SW 1271 (cell line): ENCODE measurements at places on chromosomes 7 and 10.

DNA sequence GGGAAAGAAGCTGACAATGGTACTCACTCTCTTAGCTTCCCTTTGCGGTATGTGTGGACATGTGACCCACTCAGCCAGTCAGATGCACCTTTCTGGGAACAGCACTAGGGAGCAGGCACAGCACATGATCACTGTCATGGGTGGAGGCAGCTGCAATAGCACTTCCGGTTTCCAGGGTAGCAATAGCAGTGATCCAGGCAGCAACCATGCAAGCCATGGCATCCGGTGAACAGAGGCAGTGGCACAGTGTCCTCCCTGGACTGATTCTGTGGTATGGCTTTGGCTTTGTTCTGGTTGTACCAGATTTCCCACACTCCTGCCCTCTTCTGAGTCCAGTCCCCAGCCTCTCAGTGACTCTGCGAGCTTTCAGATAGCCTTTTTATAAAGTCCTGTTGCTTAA lies 86.8 kb upstream of the NAMPT start:
- DNase-seq = no peak

GRCh38 chr10:117350909-117351308 lies 24.3 kb downstream of the PDZD8 start:
- no peak for DNase-seq

DNA sequence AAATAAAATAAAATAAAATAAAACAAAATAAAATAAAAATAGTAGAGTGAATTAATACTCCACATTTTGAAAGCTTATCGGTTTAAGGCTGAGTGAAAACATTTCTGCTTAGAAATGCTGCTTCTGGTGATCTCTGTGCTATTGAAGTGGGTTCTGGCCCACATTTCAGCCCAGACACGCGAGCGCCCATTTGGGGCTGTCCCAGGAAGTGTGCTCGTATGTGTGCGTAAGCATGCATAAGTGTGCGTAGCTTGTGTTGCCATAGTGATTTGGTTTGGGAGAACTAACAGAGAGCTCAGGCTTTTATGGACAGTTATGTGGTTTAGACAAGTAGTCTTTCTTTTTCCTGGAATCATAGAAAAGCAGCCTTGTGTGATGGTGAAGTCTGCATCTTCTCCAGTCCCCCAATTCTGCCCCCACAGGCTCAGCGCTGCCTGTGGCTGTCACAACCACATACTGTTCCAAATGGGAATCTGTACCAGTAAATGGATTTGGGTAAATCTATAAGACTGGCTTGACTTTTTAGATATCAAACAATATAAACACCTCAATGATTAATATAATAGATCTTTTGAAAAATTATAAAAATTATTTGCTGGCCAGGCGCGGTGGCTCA lies 29.8 kb upstream of the PURB start:
- no peak for DNase-seq

DNA sequence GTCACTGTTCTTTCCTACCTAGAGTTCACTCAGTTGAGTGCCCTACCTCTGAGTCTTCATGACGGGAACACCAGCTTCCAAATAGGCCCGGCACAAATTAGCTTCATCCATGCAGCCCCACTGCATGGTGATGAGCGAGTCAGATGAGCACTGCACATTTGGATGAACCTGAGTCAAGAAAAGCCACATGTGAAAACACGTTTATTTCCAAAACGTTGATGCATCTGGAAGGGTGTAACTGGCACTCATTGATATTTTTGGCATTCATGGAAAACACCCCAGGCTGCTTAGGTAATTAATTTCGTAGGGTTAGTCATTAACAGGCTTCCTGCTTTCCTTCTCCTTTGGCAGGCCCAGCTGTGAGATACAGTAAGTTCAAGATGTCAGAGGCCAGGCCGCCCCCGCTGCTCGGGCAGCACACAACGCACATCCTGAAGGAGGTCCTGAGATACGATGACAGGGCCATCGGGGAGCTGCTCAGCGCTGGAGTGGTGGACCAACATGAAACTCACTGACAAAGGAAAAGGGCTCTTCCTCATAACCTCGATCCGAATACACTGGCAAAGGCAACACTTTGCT lies 725.2 kb downstream of the SUGCT start:
- DNase-seq = no peak

GRCh38 chr7:42211938-42212337 lies 25.1 kb downstream of the GLI3 start:
- DNase-seq = no peak

DNA sequence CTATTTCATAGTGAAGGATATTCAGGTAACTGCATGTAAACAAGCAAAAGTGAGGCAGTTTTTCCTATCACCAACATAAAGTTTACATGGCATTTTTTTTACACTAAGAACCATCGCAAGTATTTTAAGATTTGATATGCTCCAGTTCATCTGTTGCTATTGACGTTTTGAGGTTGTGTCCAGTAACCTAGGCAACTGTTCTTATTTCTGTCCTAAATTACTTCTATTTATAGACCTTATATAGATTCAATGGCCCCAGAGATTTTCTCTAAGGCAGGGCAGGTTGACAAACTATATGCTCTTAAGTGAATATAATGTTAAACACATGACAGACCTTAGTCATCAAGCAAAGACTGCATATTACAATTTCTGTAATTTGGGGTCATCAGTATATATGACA lies 830.2 kb upstream of the LRRTM3 start:
- no peak for DNase-seq

- no peak for DNase-seq
These were observed 236.1 kb downstream of the KIF20B start for GRCh38 chr10:89937494-89937893.

DNA sequence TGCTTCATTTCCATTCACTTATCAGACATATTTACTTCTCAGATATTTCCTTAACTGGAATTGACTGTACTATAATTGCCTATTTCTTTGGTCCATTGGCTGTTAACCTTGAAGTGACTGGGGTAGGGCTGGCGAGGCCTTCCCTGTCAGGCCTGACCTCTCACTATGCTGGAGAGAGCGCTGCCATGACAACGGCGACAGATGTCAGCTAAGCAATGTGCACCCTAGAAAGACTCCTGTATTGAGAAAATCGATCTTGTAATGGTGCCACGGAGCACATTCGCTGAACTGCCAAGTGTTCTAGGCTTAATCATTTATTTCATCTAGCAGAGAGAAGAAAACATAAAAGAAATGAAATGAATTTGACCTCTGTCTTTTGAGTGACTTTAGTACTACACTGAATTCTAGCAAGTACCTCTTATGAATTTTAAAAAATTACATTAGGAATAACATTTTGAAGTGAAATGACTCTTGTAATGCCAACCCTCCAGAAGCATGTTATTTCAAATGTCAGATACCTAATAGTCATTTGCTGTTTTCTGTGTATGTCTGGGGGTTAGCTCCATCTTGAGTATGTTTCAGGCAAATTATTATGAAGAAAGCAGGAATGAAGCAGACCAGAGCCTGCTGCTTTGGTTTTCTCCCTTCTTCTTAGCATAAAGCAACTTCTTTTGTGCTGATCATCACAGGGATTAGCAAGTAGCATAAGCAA lies 148.0 kb downstream of the SNX10 start:
- no peak for DNase-seq

DNA sequence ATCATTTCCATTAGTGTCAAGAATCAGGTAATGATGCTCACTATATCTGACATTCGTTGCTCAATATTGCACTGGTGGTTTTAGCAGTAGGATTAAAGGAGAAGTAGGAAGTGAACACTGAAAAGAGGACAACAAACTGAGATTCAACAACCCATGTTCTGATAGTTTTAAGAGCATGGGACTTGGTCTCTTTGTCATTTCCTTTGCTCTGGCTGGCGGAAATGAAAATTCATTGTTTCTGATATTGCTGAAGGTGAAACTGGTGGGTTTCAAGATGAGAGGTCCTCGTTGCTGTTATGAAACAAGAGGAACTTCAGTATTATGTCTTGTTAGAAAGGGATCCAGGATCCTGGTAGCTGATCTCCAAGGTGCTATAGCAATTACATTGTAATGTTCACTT lies 129.0 kb downstream of the DNAH11 start:
- no peak for DNase-seq

GRCh38 chr7:88664630-88665233 lies 94.8 kb upstream of the ZNF804B start:
- DNase-seq = peak; percentile 62

DNA sequence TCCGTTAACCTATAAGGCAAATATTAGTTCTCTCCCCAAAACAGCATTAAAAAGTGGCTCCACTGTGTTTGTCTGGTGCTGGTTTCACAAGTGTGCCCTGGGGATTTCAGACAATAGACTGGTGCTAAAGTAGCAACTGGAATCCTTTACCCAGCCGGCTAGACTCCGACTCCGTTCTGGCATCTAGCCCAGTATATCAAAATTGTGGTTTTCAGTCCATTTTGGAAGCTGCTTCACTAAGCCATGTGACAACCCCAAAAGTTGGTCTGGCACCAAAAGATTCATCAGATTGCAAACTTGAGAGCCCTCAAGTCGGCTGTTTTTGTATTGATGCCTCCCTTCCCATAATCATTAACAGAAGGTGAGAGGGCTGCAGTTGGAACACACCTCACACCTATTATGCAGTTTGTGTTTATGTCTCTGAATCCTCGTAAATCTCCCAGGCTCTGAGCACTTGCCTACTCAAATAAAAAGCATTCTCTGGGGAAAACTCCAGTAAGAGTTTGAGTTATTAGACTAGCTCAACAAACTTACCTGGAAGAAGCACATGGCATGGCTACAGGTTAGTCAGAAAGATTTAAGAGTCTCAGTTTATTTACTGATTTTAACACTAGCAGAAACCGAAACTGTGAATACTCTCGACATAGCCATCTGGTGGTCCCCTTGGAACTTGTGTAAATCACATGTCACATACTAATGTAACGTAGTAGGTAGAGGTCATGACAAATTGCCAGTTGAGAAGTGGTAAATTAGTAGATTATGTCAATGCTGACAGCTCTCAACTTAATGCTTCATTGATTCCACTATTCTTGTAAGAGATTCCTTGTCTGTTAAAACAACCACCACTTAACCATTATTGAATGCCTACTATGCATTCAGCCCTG lies 14.8 kb upstream of the WNT16 start:
- DNase-seq = no peak

- no peak for DNase-seq
These were observed 160.6 kb upstream of the ADO start for GRCh38 chr10:62643606-62644587.

- no peak for DNase-seq
These were observed 18.4 kb downstream of the FBXW4 start for GRCh38 chr10:101676565-101676964.

DNA sequence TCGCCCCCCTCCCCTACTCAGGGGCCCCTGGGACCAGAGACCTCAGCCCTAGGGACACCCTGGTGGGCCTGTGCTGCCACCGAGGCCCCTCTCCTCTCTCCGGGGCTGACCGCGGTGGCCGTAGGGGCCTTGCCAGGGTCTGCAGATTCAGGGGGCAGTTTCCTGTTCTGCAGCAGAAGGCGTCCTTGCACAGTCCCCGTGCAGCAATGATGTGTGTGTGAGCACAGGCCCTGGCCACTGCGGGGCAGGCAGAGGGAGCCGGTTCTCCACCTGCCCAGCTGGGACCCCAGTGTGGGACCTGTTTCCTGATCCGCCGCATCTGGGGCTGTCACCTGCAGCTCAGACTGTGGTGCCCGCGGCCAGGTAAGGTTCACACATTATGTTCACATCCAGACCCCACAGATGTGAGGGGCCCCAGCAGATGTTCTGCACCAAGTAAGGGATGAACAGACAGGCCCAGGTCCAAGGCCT lies 60.7 kb upstream of the DNAJB6 start:
- no peak for DNase-seq

GRCh38 chr10:91380873-91381256 lies 29.3 kb upstream of the HECTD2 start:
- no peak for DNase-seq

DNA sequence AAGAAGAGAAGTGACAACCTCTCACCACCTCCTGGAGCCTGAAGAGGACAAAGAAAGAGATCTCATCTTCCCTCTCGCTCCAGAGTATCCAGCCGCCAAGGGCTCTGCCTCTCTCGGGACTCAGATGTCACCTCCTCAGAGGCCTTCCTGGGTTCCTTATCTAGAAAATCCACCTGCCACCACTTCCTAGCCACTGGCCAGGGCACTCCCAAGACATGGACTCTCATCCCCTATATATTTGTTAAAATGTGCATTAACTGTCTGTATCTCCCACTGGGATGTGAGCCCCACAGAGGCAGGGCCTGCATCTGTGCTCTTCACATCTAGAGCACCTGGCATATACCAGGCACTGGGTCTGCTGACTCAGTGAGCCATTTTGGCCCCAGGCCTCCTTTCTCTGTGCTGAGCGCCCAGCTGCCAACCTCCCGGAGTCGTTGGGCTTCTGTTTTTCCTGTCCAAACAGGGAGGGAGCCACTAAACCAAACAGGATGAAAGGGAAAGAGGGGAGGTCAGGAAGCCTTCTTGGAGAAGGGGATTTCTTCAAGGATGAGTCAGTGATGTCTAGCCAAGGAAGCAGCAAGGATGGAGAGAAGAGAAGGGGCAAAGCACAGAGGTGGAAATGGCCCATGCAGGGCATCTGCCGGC lies 58.9 kb downstream of the KCNMA1 start:
- DNase-seq = peak; percentile 31

DNA sequence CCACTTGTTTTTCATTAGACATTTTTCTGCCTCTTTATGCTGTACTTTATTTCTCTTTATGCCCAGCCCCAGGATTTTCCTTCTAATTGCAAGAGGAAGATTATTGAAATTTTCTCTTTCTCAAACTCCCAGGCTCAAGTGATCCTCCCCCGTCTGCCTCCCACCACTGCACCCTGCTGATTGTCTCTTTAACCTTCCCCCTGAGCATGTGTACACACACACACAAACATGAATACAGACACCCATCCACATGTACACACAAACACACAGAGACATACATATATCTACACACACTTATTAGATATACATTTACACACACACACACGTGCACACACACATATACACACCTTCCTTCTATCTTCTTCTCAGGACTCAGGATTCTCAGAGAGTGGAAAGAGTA lies 37.3 kb upstream of the MAP3K8 start:
- no peak for DNase-seq

DNA sequence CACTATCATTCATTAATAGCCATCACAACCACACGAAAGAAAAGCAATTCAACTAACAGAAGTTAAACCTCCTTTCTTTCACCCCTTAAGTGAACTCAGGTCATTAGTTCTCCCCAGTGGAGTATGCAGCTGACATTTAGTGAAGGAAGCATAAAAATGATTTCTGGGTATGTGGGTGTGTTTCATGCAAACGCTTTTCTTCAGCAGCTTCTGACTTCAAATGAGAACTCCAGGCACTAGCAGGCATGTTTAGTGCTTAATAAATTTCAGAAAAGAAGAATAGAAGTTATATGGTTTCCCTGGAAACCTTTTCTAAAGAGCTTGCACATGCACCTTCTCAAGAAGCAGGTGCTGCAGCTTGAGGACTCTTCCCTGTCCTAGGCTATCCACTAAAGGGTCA lies 62.5 kb downstream of the PIK3CG start:
- DNase-seq = no peak

DNA sequence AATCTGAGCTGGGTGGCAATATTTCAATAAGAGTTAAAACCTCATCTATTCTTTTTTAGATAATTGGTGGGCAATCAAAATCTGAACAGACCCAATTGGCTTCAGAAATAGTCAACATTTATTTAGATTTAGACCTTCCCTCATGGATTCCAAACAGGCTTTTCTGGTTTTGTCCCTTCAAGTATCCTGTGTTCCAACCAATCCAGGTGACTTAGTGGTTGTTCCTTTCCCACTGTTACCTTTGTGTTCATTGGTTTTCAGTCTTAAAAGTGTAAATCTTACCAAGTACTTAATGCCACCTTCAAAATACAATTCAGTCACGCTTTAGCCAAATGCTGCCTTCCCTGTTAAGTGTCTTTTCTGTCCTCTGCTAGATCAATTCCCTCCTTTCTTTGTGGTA lies 85.9 kb downstream of the AHR start:
- DNase-seq = no peak
